ENCODE measurements at places on chromosomes 12 and 14. TPM values are rescaled to one million over a fixed set of nuclear protein-coding genes. Genes with fewer than 3 reads are reported as not detected.

DNA sequence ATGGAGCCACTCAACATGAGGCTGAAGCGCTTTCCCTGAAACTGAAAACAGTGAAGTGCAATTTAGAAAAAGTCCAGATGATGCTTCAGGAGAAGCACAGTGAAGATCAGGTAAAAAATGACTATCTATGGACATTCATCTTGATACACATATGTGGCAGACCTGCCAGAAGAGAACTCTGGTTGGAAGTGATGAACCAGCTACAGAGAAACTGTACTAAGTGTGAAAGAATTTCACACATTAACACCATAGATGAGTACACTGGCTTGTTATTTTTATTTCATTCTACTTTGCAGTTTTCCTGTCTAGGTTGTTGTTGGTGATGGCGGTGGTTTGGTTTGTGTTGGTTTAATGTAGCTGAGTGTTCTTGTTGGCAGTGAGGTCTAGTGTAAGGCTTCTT is 174.7 kb downstream of the ESR2 start:
- DNase-seq: no peak

DNA sequence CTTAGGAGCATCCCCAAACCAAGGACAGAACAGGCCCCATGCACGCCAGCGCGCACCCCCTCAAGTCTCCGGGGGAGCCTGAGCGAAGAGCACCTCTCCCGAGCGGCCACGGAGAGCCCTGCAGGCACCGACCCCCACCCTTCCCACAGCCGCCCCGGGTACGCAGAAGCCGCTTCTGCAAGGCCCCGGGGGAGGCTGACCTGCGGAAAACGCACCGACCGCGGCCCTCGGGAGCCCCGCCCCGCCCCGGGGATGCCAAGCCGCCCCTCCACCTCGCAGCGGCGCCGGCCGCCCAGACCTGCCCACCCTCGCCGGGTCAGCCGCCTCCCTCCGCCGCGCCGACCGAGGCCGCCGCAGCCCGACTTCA is 385 bp downstream of the CAPRIN2 start:
- no peak for DNase-seq

DNA sequence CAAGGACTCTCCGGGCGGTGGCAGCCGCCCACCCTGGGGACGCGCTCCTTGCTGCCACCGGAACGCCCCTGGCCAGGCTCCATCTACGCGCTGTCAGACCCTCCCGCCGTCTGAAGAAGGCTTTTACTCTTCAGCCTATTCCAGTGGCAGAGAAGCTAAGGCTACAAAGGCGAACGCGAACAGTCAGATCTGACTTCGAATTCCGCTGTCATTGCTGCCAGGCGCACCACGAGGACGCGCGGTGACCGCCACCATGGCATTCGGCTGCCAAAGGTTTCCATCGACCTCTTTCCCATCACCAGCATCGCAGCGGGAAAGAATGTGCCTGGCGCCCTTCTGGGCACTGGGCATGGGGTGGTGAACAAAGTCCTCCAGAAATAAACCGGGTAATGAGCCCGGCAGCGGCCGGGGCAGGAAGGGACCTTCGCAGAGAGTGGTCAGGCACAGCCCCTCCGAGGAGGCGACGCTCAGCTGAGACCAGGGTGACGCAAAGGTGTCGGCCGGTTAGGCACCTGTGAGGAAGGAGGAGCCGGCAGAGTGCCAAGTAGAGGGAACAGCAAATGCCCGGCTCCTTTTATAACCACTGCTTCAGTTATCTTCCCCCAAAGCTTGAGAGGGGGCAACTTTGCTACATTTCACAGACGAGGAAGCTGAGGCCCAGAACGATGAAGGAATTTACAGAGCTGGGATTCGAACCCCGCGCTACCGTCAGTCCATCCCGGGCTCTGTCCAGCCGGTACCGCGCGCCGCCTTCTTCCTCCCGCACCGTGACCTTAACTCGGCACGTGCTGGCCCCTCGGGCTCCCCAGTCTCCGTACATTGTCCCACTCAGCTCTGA is 1.9 kb upstream of the RFX4 start:
- no peak for DNase-seq

GRCh38 chr14:96224480-96225096 is 19.9 kb downstream of the BDKRB2 start:
- DNase-seq: no peak

The MIP gene
- not detected for polyA plus RNA-seq

The GLS2 gene
- 0.89 TPM for polyA plus RNA-seq

The SCN8A gene
- 2.6 TPM for polyA plus RNA-seq

The KCNK13 gene
- polyA plus RNA-seq: 0.26 TPM
